ENCODE measurements at places on chromosomes 11 and 22.

DNA sequence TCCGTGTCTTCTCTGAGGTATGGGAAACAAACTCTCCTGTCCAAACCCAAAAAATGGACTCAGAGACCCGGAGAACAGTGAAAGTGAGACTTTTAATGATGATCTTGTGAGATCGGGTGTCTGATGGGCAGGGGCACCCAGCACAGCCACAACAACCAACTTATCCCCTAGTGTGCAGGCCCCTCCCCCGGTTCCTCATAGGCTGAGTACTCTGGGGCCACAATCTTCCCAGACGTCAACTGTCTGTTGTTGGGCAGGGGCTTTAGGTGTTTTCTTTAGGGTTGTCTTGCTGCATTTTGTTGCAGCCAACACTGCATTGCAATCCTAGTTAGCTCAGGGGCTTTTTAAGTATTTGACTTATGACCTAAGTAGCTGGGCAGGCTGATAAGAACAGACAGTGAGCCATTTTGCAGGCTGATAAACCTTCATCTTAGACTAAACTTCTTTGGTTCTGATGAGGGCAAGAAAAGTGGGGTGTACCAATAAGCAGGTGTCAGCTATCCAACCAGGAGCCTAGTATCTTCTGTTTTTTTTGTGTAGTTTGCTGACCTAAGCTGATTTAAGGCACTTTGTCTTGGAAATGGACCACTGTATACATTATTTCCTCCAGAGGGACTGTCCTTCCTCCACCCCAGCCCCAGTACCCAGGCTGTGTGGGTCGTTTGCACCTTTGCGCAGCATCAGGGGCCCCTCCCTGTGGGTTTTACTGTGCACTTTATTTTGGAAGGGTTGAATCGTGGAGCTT is 1323.6 kb downstream of the TBC1D22A start:
- DNase-seq, result no peak

DNA sequence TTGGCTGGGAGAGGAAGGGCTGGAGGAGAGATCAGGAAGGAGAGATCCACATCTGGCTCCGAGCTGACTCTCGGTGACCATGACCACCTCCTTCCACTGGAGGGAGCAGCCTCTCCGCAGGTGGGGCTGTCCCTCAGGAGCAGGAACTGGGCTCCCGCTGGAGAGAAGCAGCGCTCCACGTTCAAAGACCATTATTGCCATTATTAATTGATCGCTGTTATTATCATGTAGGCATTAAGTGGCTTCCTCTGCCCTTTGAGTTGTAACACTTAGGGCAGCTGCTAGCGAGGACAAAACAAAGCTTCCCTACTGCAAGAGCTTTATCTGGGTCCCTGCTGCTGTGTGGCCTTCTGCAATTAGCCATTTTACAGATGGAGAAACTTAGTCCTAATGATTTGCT is 251.9 kb downstream of the ST3GAL4 start:
- DNase-seq, result no peak

- DNase-seq, result no peak
These were observed 38.0 kb downstream of the BCR start for GRCh38 chr22:23218053-23218866.

GRCh38 chr11:45517171-45517770 is 148.2 kb downstream of the CHST1 start:
- no peak for DNase-seq

DNA sequence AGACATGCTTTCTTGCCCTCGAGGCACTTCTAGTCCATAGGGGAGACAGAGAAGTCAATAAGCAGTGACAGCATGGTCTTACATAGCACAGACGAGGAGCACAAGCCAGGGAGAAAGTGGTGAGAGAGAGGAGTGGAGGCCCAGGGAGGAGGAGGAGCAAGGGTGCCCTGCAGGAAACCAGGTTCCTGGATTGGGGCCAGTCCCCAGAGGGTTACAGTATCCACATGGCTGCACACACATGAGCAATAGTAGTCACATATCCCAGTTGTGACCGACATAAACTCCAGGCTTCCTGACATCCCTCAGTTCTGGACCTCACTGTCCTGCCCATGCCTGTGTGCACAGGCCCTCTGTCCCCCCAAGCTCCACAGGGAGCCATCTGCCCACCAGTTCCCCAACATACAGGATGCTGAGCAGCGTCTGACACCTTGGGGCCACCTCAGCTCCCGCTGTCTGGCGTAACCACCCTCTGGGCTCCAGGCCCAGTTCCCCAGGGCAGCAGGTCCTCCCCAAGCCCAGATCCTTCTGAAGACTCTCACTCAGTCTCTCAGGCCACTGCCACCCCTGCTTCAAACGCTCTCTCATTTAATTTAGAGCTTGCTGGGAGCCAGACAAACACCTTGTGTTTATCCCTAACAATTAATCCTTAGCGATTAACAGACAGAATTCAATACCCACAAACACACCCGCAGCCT is 53.7 kb downstream of the DSCAML1 start:
- no peak for DNase-seq

- DNase-seq, result no peak
These were observed 3.7 kb downstream of the RNH1 start for GRCh38 chr11:503179-503981.

GRCh38 chr11:8206251-8207079 is 37.6 kb upstream of the RIC3 start:
- DNase-seq, result no peak

DNA sequence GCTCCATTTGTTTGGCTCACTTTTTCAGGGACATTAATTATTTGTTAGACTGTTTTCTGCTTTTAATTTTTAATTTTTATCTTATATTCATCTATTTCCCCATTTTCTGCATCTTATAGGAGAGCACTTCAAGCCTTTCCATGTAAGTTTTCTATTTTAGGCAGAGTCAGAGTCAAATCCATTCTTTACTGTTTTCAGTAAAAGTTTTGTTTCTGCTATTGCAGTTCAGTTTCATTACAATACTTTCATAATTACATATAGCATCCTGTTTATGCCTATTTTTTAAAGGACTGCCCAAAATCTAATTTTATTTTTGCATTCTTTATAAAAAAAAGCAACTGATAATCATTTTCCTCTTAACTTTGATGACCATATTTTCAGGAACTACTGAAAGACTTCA is 3.8 kb upstream of the OR10A5 start:
- no peak for DNase-seq

GRCh38 chr22:26708256-26709009 is 51.0 kb downstream of the MIAT start:
- no peak for DNase-seq

- no peak for DNase-seq
These were observed 252.7 kb upstream of the PITPNB start for GRCh38 chr22:28171712-28172111.

DNA sequence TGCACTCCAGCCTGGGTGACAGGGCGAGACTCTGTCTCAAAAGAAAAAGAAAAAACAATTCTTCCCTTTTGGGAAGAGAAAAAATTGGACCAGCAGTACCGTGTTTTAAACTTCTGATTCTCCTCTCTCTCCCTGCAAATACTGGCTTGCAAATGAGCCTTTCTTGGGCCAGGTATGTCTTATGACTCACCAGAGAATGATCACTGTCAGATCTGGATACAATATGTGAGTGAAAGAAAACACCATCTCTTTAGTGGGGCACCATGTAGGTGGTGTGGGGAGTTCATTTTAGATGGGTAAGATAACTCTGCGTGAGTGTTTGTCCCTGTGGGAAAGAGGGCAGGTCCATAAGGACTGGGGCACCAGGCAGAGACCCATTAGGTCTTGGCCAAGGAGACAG is 2.4 kb upstream of the SCGB2A2 start:
- DNase-seq, result no peak

DNA sequence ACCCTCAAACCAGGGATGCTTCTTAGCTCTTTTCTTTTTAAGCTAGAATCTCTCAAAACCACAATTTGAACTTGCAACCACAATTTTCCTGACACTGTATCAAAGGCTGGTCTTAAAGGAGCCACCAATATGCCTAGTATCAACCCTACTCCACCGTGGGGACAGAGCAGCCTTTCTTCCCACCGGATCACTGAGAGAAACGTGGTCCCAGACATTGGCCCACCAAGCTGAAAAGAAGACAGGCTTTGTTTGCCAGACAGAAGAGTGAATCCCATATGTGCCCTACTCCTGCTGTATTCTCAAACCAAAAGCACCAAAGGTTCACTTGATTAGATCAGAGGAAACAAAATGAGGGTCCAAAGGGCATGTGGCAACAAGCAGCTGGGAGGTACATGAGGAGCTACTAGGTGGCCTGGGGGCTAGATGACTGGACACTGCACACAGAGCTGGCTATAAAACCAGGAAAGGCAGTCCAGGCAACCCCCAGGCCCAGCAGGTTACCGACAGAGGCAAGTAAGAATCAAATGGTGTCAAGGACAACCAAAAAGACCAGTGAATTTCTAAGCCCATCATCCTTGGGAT is 3.6 kb upstream of the VWCE start:
- no peak for DNase-seq

DNA sequence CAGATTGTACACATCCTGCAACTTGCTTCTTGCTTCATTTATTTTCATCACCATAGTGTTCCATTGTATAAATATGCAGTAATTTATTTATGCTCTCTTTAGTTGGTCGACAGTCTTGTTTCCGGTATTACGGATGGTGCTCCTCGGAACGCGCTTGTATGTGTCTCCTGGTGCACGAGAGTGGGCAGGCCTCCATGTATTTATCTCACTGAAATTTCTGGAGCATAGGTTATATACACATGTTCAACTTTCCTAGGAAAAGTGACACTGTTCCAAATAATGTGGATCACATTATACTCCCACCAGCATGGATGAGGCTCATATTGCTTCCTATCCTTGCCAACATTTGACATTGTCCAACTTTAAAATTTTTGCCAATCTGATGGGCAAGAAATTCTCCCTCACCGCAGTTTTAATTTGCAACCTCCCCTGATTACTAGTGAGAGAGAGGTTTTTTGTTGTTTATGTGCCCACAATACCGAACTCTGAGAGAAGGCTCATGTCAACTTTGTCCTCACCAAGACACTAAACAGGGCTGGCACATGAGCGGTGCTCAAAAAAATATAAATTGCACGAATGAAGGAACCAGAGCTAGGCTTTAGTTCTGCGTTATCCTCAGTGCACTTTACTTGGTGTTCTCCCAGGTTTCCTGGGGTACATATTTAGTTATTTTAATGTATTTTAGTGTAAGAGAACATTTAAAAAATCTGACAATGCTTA is 3.8 kb downstream of the CSNK2A3 start:
- DNase-seq, result no peak

DNA sequence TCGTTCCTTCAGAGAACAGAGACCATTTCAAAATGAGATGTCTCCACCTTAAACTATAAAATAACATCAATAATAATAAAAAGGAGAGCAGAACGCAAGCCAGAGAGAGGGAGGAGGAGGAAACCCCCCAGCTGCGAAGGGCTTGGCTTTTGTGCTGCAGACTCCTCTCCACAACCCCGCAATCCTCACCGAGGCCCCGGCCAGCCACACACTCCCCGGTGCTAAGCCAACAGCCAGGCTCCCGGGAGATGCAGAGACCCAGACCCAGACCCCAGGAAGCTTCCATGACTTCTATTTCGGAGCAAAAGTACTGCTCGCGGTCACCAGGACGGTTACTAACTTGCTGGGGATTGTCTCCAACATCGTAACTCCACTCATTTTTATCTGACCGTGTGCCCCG is 10.6 kb downstream of the PHF21B start:
- no peak for DNase-seq

- no peak for DNase-seq
These were observed 881.4 kb upstream of the CHORDC1 start for GRCh38 chr11:91104237-91104636.

DNA sequence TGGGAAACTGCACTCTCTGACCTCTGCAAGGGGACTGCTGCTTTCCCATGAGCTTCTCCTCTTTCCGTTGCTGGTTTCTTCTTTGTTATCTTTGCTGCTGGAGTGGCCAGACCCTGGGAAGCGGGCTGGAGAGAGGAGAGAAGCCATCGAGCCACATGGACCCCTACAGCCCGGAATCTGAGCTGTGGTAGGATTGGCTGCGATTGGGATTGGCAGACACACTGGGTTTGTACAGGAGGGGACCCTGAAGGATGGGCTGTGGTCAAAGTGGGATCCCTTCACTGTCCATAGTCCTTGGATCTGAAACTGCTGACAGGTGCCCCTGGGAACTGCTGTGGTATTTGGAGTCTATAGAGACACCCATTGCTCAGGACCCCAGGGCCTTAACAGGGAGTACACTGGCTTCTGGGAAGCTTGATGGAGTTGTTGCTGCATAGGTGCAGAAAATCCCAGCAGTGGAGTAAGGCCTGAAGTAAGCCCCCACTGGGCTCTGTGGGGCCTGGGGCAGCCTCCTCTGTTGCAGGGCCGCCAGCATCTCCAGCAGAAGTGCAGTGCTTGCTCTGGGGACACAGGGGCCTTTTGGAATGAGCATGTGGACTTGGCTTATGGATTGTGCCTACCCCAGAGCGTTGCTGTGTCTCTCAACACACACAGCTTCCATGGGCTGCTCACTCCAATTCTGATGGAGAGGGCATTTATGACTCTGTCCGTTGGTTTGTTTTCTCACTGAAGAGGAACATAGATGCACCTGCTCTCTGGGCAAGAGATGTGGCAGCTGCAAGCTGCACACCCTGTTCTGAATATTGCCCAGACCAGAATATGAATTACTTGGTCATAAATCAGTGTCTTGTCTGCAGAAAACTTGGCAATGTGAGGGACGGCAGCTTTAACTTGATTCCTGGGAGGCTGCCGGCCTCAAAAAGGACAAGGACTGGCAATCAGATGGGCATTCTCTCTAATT is 32.0 kb downstream of the BCR start:
- no peak for DNase-seq

DNA sequence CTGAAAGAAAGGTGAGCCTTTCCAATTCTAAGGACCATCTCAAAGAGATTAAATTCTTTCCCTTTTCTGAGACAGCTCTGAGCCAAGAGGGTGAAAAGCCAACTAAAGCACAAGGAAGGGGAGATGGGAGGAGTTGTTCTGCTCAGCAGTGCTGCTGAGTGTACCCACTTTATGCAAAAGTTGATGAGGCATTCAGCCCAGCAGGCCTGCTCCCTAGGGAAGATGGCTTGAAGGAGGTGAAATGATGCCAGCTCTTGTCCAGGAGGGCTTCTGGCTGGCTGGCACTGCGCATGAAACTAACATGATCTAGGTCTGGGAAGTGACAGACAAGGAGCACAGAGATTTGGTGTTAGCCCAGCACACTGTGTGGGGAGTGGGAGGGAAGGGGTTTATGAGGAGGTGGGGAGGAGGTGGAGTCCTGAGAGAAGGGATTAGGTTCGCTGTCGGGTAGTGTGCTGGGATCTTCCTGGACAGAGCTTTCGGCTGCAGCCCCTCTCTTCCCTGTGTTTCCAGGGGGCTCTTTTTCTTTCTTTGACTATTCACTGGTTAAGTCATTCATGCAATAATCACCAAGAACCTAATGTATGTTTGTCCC is 225.5 kb upstream of the NARS2 start:
- DNase-seq, result no peak

DNA sequence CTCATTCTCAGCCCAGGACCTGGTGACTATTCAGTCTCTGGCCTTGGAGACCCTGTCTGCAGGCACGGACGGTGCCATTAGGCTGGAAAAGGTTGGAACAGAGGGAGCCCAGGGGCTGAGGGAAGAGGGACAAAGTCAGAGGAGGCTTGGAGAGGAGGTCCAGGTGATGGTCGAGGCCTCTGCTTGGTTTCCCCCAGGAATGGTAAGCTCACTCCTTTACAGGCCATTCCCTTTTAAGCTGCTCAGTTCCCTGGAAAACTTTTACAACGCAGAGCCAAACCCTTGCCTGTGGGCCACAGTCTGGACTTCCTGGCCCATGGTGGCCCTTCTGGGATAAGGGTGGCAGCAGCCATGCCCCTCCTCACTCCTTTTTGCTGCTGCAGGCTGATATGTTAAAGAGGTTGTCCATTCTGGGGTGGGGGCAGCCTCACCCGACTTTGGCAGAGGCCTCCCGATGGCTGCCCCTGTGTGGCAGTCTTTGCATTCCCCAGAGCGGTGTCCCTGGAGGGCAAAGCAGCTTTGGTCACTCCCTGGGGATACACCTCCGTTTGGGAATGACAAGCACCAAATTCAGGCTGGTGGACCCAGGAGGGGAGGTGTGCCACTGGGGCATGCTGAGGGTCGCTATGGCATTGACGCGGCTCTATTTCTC is 34.0 kb upstream of the RFPL3 start:
- DNase-seq, result no peak

All from CD4-positive, alpha-beta T cell treated with Interleukin-6 for 4 hours (primary cell).